ENCODE measurements at places on chromosomes 16 and 17.

- peak; percentile 79 for DNase-seq
Observed at GRCh38 chr17:66915204-66915611, 49.3 kb upstream of the CACNG4 start.

DNA sequence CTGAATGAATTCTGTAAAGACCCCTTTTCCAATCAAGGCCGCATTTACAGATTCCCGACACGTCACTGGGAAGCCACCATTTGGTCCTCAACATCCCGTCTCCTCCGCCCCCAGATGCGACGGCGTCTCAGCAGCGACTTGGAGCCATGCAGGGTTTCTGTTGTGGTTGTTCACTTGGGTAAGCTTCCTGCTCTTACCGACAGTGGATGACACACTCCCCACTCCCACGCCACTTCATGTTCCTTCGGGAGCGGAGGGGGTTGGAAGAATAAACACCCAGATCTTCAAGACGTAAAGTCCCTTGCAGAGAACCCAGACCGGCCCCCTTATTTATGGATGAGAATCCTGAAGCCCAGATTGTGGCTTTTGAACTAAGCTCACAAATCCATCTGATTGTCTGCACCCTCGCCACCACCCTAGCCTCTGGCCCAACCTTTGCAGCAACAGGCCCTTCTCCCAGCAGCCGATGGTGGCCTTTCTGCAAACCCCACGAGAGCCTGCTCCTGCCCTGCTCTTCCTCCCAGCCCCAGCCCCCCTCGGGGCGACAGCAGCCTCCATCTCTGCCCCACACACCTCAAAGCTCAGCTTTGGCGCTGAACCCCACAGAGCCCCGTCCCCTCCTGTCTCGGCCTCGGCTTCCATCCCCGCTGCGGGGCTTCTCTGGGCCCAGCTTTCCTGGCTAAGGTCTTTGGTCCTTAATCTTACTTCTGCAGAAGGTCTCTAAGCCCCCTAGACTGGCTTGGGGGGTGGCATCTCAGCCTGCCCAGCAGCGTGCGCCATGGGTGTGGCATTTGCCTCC, 19.0 kb upstream of the OSGIN1 start:
- DNase-seq, result no peak

GRCh38 chr17:57697891-57698711, 47.0 kb downstream of the CCDC182 start:
- DNase-seq, result no peak

GRCh38 chr17:64038331-64039105, 18.1 kb upstream of the ICAM2 start:
- no peak for DNase-seq

DNA sequence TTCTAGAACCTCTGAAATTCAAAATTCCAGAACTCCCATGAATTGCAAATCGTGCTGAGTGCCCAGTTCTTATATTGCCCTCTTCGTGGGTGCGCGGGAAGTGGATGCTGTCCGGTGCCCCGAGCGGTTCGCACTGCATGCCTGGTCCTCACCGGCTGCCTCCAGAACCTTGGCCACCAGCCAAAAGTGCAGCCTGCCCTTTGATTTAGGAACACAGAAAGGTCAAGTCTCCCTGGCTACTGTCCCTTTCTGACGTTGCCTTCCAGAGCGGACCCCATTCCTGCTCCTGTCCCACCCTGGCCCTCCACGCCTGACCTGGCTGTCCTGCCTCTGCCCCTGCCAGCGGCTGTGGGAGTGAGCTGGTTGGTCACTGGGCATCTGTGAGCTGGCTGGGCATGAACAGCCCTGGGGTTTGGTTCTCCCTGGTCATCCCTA, 9.7 kb downstream of the NEUROD2 start:
- DNase-seq, result no peak

DNA sequence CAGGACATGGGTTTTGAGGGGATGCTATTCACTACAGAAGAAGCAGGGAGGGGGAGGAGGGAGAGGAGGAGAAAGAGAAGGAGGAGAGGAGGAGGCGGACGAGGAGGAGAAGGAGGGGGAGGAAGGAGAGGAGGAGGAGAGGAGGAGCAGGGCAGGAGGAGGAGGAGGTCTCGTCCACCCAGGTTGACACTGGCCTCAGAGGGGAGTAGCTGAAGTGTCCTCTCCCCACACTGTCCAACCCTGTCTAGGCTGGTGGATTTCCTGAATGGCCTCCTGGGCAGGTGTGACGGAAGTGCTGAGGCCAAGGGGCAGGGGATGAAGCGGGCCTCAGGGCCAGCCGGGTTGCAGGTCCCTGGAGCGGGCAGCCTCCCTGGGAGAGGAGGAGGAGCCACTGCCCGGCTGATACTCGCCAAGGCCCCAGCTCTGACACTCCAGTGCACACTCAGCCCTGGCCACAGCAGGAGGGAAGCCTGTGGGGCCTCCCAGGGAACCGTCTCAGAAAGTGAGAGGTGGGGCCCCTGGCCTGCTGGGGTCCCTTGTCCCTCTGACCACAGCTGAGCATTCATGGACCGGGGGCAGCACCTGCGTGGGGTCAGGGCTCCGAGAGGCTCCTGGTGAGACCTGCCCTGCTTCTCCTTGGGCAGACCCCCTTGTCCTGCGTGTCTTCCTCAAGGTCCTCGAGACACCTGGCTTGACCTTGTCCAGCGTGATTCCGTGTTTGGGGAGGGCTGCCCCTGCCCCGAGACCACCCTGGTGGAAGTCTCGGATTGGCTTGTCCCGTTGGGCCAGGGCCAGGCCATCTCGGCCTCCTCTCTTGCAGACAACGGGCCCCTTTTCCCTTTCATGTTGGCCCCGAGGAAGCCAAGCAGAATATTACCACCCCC, 200.6 kb upstream of the CIBAR2 start:
- no peak for DNase-seq

DNA sequence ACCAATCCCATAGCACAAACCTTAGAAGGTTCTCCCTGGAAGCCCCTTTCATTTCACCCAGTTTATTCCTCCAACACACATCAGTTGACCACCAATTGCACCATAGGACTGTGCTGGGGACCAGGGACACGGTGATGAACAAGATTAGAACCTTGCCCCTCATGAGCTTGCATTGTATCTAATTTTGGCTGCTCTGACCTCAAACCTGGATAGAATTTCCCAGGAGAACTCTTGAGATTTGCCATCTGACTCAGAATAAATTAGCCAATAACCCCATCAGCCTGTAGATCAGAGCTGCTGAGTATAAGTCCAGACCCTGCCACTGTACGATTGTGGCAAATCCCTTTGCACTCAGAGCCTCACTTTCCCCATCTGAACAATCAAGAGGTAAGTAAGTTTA, 52.1 kb downstream of the CDH11 start:
- DNase-seq, result no peak
